Right atrium auricular region (tissue), 2 donors: ENCODE measurements at places on chromosomes 6 and 20. TPM values are rescaled to one million over a fixed set of nuclear protein-coding genes. Genes with fewer than 3 reads are reported as not detected.
A peak's percentile ranks its signal among the peaks of the same experiment; 100 is the strongest.

FAM83C gene
- total RNA-seq, result not detected

- H3K27me3 ChIP-seq, result no peaks in the 10 kb centered on the region
- H3K36me3 ChIP-seq, result no peaks in the 10 kb centered on the region
- no peak for DNase-seq
- H3K4me3 ChIP-seq, result no peak overlapping the region
- H3K4me1 ChIP-seq, result peaks cover 32% of the 10 kb centered on the region
These were observed 24.0 kb upstream of the PHACTR3 start for GRCh38 chr20:59580146-59580946.

DNA sequence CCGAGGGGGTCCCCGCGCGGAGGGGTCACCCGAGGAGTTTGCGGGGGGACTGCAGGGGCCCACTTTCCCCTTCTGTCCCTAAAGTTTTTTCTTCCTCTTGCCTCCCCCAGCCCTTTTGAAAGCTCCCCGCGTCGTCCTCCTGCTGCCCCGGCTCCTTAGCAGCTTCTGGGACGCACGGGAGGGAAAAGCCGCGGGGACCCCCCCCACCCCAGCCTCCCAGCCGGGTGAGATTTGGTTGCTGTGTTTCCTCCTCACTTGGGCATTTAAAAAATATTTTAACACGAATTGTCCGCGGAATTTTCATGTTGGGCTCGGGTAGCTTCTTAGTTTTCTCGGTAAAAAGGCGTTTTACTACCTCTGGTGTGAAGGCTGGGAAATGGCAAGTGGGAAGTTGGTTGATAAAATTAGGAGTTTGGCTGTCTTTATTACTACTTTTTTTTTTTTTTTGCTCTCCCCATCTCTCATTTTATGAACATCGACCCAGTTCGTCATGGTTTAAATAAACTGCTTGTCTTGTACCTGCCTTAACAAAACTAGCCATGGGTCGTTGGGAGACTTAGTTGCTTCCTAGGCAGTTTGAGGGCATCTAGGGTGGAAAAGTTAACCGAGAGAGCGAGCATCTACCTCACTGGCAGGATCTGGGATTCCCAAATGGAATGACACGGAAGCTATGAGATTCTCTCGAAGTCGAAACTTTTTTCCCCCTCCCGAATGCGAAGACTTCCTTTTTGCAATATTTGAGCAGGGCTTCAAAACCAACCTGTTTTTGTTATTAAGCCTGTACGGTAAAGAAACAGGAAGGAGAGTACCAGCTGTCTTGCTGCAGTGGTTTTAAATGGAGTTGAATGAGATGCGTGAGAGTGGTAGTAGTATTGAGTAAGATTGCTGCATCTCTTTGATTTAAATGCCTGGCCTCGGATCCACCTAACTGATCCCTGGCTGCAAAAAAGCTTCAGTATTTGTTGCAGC, 868 bp downstream of the NCOA3 start:
- no peaks in the 10 kb centered on the region for H3K4me1 ChIP-seq
- no peak for DNase-seq
- peak overlapping the region; percentile 95 for H3K27ac ChIP-seq

DNA sequence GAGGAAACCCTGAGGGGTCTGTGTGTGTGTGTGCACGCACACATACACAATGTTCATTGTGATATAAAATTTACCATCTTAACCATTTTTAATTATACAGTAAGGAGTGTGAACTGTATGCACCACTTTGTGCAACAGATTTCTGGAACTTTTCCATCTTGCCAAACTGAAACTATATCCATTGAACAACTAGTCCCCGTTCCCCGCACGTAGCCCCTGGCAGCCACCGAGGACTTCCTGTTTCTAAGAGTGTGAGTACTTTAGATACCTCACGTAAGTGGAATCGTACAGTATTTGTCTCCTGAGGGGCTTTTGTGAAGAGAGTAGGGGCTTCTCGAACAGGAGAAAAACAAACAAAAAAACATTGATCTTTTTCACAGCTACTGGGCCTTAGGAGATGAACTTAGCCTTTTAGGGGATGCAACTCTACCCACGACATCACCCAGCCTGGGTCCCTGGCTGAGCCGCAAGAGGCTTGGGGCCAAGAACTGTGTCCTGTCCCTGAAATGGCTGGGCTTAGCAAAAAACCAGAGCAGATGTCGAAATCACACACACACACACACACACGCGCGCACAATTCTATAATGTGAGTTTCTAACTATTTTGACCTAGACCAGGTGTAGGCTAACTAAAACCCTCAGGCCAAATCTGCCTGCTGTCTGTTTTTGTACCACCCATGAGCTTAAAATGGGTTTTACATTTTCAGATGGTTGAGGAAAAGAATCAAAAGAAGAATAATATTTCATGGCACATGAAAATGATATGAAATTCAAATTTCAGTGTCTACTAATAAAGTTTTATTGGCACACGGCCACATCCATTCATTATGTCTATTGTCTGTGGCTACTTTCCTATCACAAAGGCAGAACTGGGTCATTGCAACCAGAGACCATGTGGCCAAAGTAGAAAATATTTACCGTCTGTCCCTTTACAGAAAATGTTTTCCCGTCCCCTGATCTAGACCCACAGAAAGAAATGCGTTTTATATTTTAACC, 144.2 kb downstream of the EYA2 start:
- H3K4me1 ChIP-seq, result no peaks in the 10 kb centered on the region
- H3K27ac ChIP-seq, result no peak overlapping the region
- no peak overlapping the region for H3K4me3 ChIP-seq
